ENCODE measurements at places on chromosomes 3 and 15.

GRCh38 chr3:10927551-10927950 lies 65.0 kb upstream of the SLC6A1 start:
- DNase-seq = no peak

- DNase-seq = peak; percentile 13
Measured at GRCh38 chr15:33201491-33202231, 7.1 kb upstream of the FMN1 start.

- DNase-seq = no peak
Measured at GRCh38 chr3:178684881-178685590, 148.8 kb downstream of the KCNMB2 start.

GRCh38 chr15:71575474-71576045 lies 234.8 kb upstream of the NR2E3 start:
- no peak for DNase-seq

GRCh38 chr3:102085431-102086176 lies 236.3 kb downstream of the NFKBIZ start:
- DNase-seq = no peak

GRCh38 chr3:126880901-126881300 lies 102.0 kb upstream of the PLXNA1 start:
- DNase-seq = no peak

DNA sequence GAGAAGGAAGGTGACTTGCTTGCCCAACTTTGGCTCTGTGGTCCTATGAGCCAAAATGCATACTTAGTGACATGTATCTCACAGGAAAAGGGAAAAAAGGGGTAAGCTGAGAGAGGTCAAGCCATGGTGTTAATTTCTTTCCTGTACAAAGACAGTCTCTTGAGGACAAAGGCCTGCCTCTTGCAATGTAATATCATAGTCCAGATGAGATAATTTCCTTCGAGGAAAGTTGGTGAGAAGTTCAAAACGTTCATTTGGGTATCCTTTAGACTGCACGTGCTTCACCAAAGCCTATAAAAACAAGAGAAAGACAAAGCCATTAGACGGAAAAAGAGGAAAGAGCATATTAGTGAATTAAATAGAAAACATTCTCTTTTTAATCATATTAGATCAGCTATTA lies 18.4 kb upstream of the TM4SF19 start:
- DNase-seq = no peak

- no peak for DNase-seq
Measured at GRCh38 chr3:184727357-184728009, 15.6 kb upstream of the MAGEF1 start.

- no peak for DNase-seq
Measured at GRCh38 chr3:178238179-178238578, 298.1 kb upstream of the KCNMB2 start.

DNA sequence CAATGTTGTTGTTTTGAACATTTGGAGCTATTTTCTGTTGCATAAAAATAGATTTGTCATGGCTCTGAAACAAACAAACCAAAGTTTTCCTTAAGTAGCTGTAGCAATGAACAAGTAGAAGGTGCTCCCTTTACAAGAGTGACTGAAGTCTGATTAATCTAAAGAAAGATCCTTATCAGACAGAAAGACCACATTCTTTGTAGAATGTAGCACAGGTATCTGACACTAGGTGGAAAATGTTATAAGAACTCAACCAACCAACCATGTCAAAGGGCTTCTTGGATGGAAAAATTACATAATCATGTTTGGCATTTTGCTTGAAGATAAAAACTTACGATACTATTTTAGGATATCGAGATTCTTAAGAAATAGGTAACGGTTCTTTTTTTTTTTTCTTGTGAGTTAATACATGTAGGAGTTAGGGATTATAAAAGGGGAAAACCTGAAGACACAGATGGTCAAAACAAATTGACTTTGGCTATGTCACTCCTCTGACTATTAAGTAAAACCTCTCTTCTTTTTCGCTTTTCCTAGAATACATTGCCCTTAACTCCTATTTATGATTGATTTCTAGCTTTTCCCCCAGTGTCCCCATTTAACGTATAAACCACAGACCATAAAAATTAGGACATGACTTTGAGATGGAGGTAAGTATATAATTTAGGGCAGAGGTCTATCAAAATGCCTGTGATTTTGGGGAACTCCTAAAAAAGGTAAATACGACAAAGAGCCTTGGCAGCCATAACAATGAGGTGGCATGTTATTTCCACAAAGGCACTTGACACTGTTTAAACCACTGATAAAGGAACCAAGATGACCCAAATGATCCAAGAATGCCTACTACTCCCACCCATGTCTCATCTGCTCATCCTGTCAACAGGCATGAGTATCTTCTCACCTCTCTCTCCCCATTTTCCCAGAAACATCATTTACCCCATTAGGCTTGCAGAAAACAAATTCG lies 72.0 kb downstream of the CCR4 start:
- DNase-seq = no peak

DNA sequence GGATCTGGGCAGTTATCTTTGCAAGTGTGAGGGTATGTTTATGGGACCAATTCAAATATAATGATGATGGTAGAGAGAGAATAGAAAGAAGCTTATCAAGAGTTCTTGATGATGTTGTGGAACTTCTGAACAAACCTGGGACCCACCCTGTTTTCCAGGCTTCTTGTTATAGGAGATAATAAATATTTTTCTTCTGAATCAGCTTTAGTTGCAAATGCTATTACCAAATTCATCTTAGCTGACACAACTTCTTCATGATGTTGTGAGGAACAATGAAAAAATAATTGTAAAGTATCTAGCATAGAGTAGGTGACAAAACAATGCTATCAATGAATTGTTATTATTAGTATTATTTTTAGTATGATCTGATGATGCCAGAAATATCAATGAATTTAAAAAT lies 43.5 kb upstream of the PTX3 start:
- no peak for DNase-seq

- DNase-seq = no peak
Measured at GRCh38 chr15:51751697-51752683, 593 bp downstream of the TMOD2 start.

- no peak for DNase-seq
Measured at GRCh38 chr3:149783576-149783975, 8.8 kb downstream of the ANKUB1 start.

DNA sequence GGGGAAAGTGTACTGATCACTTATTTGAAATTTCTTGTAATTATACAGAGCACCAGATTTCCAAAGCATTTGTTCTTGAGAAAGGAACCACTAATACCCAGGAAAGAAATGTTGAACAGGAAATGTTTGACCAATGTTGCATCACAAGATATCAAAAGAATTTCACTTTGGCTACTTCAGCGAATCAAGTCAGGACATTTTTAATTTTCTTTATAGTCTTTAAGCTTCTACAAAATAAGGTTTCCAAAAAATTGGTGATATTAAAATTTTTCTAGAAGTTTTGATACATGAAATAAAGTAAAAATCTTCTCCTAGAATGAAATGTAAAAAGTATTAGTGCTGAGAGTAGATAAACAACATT lies 421.9 kb downstream of the MECOM start:
- DNase-seq = no peak
